ENCODE measurements at places on chromosomes 2 and 18.

DNA sequence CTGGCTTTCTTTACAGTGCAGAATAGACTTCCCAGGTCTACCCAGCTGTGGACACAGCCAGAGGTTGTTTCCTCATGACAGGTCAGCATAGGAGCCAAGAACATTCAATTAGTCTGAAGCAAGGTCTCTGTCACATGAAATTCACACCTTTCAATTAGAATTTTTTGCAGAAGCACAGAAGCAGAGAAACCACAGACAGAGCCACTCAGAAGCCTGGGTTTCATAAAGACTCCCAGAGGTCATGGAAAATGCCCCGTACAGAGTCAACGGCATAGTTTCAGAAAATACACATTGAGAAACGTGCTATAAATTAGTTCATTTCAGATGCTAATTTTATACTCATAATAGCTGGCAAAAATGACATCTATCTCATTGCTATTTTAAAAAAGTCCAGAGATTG lies 87.0 kb upstream of the TMEM200C start:
- DNase-seq: no peak

GRCh38 chr2:129587426-129588064 lies 391.9 kb upstream of the RAB6C start:
- DNase-seq: no peak

GRCh38 chr18:6941996-6942395 lies 175.6 kb downstream of the LAMA1 start:
- no peak for DNase-seq

DNA sequence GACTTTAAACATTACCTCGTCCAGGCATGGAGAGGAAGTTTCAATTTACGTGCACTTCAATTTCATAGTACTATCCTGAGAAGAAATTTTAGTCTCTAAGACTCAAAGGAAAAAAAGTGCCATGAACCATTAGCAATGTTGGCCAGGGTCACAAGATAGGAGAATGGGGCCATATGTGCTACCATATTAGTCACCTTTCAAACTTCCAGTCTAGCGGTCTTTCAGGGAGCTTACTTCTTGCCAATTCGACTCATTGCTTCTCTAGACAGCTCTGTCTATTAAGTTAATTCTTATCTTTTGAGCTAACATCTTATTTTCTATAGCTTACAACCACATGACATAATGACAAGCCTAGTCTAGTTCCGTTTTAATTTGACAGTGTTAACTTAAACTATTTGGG lies 129.1 kb downstream of the ANKRD44 start:
- no peak for DNase-seq

DNA sequence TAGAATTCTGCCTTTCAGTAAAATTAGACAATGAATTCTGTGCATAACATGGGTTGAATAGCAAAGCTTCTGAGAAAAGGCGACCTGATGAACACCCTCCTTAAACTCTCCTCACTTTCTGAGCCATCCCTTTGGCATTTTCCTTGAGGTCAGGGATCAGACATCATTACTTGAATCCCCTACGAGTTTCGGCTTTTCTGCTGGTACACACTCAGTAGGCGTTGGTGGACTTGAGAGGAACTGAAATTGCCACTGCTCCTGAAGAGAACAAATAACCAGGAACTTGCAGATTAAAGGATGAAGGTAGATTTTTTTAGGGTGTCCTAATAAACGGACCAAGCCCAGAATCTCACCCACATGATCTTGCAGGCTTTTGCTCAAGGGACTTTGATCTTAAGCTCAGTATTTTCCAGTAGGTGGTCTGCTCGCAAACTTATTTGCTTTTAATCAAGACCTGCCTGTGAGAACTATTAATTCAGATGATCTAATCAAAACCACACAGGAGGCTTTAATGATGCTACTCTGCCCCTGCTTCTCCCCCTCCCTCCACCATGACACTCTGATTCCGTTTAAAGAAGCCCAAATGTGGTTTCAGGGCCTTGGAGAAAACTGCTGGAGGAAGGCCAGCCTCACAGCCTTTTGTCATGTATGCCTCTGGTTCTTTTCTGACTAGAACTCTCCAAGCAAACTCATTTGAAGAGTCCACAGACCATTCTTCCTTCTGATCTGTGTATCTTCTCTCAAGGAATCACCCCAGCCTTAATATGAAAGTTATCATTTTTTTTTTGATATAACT lies 124.9 kb downstream of the PRKCE start:
- no peak for DNase-seq

- DNase-seq: no peak
Measured at GRCh38 chr18:75395137-75395536, 32.4 kb downstream of the SMIM21 start.

DNA sequence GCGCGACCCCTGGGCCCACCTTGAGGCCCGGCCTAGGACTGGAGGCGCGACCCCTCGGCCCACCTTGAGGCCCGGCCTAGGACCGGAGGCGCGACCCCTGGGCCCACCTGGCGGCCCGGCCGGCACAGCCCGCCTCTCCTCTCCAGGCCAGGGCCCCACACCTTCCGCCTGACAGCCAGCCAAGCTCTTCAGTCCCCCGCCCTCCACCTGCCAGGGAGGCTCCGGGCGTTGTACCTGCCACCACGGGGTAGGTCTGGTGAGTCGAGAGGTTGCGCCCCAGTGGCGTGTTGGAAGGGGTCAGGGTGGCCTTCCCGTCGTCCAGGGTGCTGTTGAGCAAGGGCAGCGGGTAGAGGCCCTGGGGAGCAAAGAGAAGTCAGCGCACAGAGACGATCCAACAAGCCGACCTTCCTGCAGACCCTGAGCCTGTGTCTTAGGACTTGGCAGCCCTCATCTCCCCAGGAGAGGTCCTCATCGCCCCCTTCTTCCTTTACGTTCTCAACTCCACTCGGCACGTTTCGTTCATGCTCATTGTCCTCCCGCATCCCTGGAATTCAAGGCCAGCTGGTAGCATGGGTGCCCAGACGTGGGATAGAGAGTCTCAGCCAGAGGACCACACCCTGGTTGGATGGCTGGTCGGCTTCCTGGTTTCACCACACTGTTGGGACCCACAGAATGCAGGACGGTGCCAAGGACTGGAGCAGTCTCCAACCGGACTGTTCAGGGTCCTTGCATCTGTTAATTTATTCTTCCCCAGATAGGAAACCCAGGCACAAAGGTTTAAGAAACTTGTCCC lies 42.2 kb downstream of the PAX8 start:
- DNase-seq: no peak

DNA sequence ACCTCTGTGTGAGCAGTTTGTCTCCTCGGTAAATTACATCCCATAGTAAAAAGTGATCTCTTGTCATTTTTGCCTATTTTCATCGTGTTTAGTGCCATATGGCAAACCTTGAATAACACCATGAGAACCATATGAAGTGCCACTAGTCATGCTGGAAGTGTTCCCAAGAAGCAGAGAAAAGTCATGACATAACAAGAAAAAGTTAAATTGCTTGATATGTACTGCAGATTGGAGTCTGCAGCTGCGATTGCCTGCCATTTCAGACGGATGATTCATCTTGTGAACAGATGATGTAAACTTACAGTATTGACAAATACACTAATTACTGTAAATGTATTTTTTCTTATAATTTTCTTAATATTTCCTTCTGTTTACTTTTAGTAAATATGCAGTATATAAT lies 846.7 kb downstream of the BCL11A start:
- no peak for DNase-seq

DNA sequence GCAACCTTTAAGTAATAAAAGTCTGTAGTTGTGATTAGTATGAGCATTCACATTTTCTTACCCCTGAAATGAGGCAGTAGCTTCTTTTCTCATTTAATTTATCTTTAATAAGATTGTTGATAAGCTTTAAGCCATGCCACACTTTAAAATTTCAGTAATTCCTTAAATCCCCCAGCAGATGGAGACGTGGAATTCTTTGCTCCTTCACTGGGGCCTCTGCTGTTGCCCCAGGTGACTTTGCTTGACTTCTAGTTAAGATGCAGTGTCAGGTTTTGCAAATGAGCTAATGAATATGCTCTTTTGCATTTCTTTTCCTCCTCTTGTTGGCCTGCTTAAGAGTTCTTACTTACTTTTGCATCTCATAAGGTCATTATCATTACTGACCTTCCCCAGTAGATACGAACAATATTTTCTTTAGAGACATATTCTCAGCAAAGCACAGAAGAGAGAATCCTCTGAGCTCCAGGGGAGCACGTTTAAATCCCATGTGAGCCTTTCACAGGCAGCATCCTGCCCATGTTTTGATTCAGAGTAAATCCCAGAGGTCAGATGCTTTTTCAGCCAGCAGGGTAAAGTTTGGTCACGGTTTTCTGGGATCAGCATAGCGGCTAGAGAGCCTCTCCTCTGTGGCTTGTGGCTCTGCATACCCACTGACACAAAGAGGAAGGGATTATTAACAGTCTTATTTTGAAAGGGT lies 222.9 kb downstream of the PTPRM start:
- no peak for DNase-seq
